ENCODE measurements at places on chromosomes 6 and 20.
A peak's percentile ranks its signal among the peaks of the same experiment; 100 is the strongest.

GRCh38 chr6:121896363-121896762 is 460.9 kb downstream of the GJA1 start:
- no peak for DNase-seq

DNA sequence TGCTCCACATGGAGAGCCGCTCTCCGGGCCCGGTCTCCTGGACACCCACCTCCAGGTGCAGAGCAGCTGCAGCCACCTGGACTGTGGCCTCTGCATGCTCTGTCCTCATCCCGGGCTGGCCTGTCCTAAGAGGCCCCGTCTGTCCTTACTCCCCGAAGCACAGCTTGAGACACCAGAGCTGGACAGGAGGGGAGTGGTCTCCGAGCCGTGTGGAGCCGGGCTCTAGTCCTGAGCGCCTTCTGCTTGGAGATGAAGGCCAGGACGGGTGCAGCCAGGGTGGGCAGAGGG is 6.7 kb upstream of the NTSR1 start:
- no peak for DNase-seq

DNA sequence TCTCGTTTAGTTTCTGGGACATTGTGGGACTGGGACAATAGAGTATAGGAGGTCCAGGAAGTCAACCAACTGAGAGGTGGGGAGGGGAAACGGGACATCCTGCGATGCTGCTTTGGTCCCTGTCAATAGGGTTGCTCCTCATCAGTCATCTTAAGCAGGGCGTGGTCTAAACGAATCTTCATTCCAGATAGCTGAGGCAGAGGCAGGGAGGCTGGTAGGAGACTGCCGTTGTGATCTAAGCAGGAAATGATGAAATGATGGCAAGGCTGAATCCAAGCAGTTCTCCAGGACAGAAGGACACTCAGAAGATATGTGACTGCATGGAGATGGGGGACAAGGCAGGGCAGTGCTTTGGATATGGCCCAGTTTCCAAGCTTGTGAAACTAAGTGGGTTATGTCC is 953.4 kb downstream of the KIF16B start:
- DNase-seq: no peak

GRCh38 chr6:112800439-112800838 is 453.3 kb downstream of the RFPL4B start:
- no peak for DNase-seq

DNA sequence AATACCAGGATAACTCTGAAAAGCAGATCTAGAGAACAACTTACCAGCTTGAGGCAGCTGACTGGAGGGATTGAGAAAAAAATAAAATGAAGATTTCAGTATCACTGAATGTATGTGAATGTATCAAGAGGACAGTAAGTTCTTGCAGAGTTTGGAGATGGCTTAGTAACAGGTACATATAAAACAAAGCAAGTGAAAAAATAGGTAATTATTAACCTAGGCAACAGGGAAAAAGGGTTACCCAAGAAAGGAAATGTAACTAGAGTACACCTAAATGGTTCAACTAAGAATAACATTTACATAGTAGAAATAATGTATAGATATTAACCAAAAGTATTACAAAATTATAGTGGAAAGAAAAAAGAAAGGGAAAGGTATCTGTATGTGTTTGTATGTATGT is 67.3 kb downstream of the NRSN1 start:
- no peak for DNase-seq

- no peak for DNase-seq
Measured at GRCh38 chr20:6709910-6710595, 57.4 kb upstream of the BMP2 start.

DNA sequence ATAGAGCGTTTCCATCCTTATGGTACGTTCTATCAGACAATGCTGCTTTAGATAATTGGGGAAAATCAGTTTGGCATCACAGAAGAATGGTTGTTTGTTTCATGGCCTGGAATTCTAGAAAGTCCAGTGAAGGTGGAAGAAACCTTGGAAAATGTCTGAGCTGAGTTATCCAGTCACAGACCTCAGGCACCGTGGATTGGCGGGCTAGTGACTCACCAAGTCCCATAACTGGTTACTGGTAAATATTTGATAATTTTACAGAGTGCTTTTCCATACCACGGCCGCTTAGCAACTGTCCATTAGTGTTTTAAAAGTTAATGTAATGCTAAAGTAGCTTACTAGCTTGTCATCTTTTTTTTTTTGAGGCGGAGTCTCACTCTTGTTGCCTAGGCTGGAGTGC is 99.4 kb downstream of the SLC35B3 start:
- no peak for DNase-seq

DNA sequence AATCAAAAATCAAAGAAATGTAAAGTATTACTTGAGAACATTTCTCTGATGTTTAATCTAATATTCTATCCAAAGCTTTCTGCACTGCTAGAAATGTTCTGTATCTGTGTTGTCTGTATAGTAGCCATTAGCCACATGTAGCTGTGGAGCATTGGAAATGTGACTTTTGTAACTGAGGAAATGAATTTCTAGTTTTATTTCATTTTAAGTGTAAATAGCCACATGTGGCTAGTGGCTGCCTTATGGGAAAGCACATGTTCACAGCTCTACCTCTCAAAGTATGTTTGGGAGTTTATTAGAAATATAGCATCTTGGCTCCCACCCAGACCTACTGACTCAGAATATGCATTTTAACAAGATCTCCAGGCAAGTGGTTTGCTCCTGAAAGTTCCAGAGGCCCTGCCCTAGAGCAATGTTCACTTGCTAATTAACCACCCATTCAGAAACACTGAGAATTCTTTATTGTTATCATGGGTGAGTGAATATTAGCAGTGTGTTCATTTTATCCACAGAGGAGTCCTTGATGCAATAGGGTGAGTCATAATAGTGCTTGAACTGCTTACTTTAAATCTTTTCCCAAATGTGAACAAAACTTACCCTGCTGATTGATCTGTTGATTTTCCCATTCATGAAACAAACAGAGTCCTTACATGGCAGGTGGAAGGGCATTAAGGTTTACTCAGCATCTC is 282.7 kb downstream of the PLCB1 start:
- DNase-seq: no peak

- DNase-seq: no peak
Measured at GRCh38 chr6:155519176-155519738, 63.6 kb upstream of the NOX3 start.

DNA sequence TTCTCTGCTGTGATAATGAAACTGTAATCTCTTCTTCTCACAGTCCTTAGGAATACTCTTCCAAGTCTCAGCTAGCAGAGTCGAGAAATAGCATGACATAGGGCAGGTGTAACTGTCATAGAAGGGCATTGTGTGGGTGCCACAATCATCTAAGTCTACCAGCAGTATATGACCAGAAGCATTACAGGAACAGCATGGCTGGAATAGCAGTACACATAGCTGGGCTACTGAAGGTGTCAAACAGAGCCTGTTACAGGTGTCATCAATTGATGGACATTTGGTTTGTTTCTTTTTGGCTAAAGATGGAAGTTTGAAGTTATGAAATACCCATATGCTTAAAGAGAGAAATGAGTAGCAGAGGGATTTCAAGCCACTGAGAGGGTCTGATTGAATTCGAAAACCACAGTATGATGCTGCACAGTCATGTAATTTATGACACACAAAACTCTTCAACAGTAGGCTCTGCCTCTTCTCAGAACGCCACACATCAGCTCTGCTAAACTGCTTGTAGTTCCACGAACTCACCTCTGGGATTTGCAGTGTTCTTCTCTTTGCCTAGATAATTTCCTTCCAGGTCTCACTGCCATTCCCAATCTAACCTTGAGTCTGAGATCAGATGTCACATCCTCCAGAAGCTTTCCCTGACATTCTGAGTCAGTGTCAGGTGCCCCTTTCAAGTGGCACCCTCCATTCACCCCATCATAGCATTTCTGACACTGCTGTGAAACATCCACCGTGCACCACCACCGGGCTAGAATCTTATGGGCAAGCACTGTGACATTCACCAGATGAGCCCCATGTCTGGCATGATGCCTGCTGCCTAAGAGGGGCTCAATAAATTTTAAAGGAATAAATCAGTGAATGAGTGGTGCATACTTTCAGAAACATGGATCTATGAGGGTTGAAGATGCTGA is 151.0 kb downstream of the ADAT2 start:
- no peak for DNase-seq

DNA sequence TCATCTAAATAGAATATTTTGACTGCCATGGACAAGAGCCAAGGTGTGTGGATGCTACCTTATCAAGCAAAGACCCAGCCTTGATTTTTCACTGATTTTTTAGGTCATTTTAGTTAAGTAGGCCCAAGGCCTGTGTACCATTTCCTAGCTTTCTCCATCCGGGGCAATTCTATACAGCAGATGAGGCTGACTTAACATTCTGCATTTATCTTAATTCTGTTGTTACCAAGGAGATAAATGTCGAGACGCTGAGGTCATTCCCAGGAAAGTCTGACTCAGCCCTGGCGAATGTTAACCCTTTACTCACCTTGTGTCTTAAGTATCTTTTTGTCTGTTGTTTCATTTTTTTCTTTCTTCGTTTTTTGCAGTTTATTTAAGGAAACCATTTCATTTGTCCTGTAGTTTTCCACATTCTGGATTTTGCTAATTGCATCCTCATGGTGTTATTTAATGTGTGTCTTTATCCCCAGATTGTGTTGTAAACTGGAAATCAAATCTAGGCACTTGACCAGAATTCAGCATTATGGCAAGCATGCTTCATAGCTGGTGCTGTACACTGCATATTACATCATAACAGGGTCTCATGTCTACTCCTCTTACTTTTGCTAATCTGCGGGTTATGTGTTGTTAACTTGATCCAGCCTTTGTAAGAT is 277.0 kb downstream of the CDKAL1 start:
- peak; percentile 12 for DNase-seq

DNA sequence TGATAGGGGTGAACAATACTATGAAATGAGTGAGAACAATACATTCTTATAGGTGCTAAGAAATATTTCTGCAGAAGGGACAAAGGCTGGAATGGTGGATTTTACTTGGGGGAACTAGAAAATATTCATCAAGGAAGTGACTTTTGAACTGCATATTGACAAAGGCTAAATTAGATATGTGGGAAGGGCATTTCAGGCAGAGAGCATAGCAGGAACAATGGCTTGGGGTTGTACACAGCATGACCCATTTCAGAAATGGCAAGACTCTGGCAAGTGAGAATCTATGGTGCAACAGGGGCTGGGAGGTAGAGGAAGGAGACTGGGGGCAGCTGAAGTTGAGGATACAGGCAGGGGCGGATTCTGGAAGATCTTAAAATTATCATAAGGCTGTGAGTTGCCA is 46.7 kb upstream of the KIF16B start:
- DNase-seq: no peak

DNA sequence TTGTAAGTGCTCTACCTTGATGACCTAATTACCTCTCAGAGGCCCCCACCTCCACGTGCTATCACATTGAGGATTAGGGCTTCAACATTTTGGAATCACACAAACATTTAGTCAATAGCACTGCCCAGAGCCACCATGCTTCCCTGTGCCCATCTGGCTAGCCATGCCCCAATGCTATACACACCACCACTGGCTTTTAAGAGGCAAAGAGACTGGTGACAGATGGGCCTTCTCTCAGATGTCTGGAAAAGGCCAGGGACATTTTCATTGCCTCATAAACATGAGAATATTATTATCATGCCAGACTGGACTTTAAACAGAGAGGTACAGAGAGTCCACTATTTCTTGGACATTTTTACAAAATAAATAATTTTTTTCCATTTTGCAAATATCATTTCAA is 29.8 kb downstream of the TRMT6 start:
- DNase-seq: no peak

DNA sequence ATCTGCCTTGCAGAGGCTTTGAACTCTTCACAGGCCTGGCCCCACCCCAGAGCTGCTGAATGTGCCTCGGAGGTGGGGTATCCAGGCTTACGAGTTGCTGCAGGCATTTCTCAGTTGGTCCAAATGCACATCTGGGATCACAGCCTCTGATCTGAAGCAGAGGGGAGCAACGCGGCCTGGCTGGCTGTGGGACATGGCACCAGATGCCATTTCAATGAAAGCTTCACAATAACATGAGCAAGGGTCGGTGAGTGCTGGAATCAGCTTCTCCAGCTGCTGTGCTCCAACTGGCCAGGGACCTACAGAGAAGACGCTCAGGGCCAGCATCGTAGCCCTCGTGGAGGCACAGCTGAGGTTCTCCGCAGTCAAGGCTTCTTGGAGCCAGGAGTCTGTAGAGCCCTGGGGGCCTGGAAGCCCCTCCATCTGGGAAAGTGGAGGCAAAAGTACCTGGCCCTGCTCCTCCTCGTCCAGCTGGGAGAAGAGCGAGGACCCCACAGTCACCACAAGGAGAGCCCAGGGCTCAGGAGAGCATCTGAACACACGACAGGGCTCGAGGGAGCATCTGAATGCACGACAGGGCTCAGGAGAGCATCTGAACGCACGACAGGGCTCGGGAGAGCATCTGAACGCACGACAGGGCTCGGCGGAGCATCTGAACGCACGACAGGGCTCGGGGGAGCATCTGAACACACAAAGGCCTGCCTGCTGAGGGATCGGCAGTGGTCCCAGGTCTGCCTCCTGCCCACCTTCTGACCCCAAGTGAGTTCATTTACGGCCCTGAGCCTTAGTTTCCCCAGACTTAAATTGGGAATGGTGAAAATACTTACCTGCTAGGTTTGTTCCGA is 165.2 kb downstream of the DLL1 start:
- no peak for DNase-seq

DNA sequence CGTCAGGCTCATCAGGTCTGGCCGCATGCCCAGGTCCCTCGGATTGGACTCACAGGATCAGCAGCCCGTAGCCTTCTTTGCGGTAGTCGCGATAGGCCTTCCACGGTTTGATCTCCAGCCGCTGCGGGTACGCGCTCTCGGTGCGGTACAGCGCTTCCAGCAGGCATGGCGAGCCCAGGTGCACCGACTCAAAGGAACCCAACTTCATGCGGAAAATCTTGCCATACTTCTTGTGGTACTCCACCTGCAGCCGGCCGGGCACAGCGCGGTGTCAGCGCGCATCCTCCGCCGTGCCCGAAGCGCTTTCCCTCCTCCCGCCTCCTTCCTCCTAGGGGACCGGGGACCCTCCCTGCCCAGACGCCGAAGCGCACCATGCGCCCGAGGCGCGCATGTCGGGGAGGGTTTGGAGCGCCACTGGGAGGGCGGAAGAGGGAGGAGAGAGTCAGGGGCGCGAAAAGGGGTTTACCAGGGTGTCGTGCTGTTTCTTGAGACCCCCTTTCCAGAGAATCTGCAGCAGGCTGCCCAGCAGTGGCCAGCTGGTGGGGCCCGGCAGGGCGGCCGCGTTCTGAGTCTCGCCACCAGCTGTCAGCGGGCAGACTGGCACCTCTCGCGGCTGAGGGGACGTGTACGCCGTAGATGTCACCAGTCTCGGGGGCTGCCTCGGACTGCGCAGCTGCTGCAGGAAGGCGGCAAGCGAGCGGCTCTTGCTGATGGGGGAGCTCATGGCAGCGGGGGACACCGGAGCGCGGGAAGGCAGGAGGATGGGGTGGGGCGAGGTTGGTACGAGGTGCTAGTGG is 732 bp downstream of the CYP24A1 start:
- DNase-seq: no peak

DNA sequence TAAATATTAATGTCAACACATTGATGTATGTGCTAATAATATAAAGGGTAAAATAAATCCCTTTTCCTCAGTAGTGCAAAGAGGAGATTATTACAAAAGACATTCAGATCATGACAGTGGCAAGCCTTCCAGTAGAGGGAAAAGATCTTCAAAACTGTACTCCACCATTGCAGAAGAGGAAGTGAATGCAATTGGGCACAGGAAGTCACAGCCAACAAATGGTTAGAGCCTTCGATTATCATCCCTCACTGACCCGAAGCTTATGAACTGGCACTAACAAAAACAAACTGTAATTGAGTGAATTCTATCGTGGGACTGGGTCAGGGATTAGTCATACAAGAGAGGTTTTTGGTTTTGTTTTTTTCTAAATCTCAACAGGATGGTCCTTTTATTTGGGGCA is 39.3 kb upstream of the SCGN start:
- DNase-seq: no peak

Measured in heart right ventricle (tissue), 16 donors.